ENCODE measurements at places on chromosomes 1 and 21.

GRCh38 chr1:3518256-3518655 is 63.8 kb downstream of the ARHGEF16 start:
- DNase-seq: no peak

DNA sequence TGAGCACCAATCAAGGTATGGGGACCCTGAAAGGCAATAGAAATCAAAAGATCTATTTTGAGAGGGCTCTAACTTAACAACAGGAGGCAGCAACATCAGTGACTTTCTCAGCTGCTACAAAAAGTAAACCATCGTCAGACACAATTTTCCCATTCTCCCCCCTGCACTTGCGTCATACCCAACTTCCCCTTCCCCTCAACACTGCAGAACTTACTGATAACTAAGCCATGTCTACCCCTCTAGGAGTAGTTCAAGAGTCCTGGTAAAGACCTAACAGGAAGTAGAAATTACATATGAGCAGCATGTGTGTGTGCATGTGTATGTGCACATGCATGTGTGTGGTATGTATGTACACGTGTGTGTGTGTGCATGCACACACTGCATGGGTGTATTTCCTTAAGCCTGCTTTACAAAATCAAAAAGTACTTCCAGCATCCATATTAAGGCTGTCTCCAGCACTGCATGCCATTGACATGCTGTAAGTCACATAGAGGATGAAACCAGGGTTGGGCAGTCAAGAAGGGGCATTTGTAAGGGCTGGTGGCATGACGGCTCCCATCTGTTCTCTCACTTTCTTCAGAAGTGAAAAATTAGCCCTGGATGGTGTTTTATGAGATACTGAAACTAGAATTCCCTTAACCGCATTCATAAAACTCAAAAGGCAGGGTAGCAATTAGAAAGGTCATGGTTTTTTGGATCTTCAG is 460.1 kb upstream of the RUNX1 start:
- DNase-seq: no peak

DNA sequence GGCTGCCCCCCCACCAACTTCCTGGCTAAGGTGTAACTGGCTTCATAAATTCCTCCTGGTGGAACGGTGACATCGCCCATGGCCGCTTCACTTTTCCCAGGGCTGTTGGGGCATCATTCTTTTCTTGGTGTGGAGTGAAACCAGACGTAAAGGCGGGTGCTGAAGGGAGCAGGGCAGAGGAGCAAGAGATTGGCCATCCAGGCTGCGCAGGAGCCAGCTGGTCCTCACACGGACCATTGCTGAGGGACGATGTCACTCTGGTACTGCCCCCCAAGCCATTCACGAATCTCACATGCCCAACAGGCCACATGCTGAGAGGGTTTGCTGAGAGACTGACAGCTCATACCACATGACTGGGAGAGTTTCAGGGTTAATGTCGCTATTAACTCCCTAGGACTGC is 10.5 kb upstream of the PKP1 start:
- DNase-seq: no peak

DNA sequence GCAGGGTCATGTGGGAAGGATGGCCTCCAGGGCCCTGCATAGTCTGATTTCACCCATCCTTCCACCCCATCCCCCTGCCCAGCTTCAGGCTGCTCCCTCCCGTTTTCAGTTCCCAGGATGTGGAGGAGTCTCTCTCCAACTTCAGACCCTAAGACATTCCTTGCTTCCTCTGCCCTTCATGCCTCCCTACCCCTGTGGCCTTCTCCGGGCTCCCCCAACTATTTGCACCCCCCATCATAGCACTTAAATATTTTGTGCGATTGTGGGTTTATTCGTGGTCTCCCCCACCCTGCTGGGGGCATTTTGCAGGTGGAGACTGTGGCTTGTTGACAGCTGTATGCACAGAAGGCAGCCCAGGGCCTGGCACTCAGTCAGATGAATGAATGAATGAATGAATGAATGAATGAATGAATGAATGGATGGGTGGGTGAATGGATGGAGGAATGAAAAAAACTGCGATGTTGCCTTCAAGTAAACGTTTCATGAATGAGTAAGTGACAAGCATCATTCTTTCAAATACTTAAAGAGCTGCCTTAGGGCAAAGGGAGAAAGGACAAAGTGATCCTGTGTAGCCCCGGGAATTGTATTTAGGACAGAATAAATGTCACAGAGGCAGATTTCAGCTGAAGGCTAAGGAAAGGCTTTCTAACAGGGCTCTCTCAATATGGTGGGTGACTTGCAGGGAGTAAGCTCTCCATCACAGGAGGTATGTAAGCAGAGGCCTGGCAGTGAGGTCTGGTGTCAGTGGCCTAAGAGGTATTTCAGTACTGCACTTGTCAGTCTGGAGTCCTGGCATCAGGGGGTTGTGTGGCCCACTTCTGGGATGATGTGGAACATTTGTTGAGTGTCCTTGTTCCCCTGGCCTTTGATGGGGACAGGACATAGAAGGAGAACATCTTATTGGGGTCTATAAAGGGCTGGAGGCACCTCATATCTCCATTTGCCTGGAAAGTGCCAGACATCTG is 156.4 kb downstream of the PTPRU start:
- no peak for DNase-seq

DNA sequence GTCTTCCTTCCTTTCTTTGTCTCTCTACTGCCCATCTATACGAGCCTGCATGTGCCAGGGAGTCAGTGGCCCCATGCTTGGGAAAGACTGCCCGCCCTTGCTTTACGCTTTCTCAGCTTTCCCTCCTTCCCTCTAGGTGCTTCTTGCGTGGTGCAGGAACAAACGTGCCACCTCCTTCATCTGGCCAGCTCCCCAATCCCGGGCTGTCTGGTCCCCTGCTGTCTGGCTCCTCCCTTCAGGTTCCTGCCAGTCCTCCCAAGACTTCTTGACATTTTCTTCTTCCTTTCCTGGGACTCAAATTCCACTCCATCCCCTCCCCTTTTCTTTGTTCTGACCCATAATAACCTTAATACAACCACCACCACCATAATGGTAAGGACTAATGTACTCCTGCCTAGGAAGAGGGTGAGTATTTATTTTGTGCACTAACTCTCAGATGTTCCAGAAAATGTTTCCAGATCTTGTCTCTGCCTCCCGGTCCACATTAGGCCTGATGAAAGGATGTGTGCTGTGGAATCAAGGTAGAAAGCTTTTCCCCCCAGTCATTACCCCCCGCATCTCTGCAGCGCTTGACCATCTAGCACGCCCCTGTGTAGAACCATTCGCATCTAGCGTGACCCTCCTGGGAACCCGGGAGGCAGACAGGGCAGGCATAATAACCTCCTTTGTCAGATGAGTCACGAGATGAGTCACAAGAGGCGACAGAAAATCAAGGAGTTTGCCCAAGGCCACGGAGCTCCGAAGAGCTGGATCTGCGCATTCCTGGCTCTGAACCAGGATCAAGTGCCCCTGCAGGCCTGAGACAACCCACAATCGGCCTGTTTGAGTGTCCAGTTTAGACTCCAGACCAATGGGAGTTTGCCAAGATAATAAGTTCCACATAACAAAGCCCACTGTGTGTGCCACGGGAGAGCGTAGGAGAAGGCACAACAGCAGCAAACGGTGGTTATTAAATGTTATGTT is 60.1 kb upstream of the NEK2 start:
- DNase-seq: peak; percentile 84

All from renal cortical epithelial cell (primary cell).